ENCODE measurements at places on chromosomes 7 and 10.

- no peak for DNase-seq
These were observed 33.1 kb upstream of the EFCAB10 start for GRCh38 chr7:105614341-105614840.

DNA sequence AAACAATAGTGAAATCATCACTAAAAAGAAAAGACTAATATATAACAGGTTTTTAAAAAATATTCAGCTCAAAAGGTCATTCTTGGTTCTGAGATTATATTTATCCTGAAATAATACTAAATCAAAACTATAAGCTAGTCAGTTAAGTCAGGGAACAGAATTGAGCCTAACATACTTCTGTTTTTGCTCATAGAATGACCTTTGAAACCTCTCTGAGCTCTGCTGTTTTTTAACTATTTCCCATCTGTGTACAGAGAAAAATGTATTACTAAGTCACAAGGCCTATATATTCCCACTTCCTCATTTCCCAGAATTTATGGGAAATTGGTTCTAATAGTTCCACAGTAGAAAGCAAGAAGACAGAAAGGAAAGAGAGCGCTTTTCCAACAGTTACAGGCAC is 346.8 kb upstream of the ETV1 start:
- DNase-seq: no peak

DNA sequence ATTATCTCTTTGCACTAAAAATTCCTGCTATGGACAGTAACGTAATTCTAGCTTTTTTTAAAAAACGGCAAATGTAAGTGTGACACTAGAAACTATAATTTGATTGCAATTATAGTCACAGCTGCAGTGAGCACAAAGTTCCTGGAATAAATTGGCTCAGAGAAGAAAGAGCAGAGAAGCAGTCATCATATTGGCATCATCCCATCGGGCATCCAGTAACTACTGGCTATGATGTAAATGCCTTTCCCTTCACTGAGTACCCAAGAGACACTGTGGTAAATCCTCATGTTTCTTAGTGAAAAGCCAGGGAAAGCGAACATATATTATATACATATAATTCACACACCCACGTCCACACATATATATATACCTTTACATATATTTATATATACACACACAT is 43.6 kb downstream of the PIP4K2A start:
- no peak for DNase-seq

DNA sequence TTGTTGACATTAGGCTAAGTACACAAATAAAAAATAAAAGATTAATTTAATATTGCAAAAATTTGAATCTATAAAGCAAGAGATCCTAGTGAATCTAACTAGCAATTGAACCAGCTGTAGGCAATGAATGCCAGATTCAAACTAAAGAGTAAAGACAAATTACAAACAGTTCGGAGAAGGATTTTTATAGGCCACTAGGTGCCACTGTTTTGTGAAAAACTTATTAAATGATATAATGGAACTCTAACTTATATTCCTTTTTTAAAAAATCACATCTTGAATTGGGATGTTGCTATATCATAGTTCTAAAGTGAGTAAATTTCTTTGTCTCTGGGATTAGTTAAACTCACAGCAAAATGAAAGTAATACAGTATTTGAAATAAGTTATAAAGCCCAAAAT is 39.1 kb upstream of the GNAI1 start:
- no peak for DNase-seq

DNA sequence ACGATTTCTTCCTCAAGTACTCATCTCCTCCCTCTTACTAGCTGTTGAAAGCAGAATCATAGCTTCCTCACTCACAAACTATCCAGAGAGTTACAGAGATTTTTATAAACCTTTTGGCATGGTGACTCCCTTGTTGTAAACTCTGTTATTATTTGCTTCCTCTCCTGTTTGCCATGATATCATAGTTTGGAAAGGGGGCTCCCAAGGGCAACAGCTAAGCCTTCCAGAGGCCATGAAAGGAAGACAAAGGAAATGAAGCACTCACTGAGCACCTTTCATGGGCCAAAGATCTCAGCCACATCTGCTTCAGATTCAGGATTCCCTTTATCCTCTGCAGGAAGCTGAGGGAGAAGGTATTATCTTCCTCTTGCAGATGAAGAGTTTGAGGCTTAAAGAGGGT is 484.6 kb downstream of the PLXNA4 start:
- DNase-seq: no peak

DNA sequence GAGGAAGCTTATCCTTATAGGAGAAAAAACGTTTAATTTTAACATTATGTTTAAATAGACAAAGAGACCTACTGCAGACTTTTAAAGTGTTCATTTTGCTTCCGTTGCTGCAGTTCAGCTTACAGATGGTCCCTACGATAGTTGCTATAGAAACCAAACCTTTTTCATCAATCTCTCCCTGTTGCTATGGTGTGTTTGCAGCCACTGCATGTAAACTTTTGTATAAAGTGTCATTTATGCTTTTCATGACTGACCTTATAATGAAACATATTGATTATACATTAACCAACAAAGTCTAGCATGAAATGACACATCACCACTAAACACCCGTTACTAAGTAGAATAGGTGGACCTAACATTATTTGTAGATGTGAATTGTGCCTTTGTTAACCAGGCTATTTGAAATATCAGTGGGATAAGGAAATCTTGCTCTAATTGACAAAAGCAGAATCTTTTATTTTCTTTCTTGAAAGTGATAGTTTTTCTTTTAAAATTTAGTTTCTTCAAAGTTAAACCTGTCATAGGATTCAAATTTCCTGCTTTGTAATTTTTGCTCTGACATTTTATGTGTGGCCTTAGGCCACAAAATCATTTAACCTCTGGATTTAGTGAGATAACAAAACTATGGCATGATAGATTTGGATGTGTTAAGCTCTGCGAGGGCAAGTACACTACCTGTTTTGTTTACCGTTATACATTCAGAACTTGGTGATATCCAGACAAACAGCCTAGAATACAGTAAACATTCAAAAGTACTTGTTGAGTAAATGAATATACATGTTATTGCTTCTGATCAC is 64.0 kb downstream of the CACNB2 start:
- no peak for DNase-seq

GRCh38 chr10:14369906-14370305 is 39.2 kb upstream of the FRMD4A start:
- DNase-seq: no peak

- DNase-seq: no peak
These were observed 13.5 kb downstream of the ECHDC3 start for GRCh38 chr10:11755512-11756263.

DNA sequence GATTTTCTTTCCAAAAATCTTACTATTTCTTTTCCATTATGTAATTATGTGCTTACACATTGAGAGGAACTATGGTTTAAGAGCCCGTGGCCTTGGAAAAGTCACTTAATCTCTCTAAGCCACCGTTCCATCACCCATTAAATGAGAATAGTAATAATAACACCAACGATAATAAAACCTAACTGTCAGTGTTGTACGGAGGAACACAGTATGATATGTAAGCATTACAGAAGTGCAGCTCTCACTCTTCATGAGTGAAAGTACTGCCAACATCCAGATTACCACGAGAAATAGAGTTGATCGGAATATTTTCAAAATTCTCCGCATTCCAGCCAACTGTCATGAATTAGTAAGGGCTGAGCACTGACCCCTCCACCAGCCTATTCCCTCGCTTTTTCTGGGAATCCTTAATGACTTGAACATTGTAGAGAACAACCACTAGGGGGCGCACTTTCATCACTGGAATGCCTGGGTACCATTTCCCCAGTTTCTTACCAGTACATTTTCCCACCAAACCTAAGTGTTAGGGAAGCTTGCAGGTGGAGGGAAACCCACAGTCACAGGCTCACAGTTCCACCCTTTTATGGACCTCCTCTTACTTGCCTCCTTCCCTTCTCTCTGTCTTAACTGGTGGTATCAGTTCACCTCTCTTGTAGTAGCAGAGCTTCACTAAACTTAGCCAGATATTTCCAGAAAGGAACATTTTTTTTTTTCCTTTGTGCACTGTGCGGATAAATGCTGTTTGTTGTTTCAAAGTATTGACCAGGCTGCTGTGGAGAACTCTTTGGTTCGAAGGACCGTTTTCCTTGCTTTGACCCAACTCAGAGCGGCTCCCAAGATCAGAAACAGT is 27.8 kb downstream of the NKX2-3 start:
- peak; percentile 75 for DNase-seq

DNA sequence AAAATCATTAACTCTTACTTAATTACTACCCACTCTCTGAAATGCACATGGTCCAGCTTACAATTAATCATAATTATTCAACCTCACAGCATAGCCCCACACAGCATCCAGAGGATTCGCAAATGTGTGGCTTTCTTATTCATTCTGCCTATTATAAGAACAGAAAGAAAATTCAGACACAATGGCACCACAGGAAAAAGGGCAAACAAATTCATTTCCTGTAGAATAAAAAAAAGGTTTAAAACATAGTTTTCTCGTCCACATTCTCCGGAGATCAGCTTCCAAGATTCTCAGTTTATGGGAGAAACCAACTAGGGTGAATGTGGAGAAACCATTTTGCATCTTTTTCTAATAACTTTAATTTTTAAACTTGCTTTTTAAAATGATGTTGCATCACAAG is 201.6 kb downstream of the PARD3 start:
- DNase-seq: no peak

DNA sequence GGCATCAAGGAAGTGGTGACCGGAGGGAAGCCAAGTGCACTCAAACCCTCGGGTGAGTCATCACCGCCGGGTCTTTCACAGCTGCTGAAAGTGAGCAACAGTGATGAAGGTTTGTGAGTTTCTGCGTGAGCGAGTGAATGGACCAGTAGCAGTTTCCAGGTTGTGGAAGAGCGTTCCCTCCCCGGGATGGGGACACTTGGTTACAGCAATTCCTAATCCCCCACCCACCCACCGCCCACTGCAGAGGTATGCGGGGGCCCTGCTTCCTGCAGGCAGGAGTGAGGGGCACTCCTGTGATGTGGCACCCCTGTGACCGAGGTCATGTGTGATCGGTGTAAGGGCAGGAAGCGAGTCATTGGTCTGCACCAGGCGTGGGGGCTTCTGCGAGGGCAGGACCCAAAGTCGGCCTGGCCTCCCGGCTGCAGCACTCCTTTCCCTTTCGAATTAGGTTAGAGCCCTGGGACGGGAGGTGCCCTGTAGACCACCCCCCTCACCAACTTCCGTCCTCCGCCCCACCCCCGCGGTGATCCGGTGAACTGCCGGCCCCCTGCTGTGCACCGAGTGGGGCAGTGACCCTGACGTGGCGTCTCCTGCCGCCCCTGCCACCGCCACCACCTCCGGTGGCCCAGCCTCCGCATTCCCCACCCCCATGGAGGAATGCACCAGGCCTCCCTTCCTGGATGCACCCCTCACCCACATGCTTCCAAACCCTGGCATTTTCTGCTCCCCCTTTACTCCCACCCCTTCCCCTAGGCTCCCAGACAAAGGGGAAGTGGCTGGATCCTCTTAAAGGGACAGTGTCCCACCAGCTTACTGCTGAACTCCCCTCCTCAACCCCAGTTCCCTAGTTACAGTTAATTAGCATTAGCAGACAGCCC is 10.9 kb downstream of the LIMK1 start:
- DNase-seq: peak; percentile 63

GRCh38 chr7:128115336-128115820 is 84.1 kb upstream of the LRRC4 start:
- peak; percentile 7 for DNase-seq

- DNase-seq: no peak
These were observed 223.7 kb upstream of the PRSS58 start for GRCh38 chr7:142481548-142481947.

GRCh38 chr10:45136256-45136655 is 135.5 kb downstream of the ZNF22 start:
- DNase-seq: no peak

DNA sequence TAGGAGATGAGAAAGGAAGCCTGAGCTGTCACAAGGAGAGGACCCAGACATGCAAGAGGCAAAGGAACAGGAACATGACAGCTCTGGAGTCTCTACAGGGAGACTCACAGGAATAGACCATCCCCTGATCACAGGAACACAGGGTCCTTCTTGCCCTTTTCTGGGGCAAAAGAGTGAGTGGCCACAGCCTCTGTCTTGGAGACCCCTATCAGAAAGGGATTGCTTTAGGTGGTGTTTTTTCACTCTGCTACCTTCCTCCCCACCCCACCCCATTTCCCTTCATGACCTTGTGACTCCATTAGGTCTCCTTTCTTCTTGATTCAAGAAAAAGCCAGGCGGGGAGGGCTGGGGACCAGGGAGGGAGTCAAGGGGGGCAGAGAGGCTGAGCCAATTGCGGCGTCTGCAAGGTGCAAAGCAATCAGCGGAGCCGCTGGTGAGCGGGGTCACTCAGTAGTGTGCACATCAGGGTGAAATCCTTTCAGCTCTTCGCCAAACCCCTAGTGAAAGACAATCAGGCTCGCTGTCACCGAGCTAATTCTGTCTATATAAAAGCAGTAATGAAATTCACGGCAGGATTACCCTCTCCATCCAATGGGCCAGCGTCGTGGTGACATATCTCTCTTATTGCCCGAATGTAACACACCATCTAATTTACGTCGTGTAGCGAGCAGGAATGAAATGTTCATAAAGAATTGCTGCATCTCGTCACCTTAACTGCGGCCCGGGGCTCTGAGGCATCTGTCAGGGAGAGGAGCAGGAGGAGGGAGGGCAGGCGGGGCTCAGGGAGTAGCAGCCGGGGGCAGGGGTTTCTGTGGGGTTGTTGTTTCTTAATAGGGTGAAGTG is 31.5 kb upstream of the BTRC start:
- DNase-seq: no peak

DNA sequence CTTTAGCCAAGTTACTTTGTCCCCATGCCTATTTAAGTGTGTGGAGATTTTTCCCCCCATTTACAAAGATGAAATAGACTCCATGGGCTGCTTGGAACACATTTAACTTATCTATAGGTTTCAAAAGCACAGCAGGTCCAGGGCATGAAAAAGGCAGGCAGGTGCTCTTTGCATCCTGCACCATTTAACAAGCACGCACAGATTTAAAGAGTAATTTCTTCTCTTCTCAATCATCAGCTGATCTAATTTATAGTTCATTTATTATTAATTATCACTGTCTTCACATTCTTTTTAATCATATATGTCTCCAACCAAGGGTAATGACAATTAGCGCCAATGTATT is 156.8 kb downstream of the CACNA2D1 start:
- DNase-seq: no peak

- no peak for DNase-seq
These were observed 325.9 kb downstream of the GFRA1 start for GRCh38 chr10:115947104-115947503.
